Stimulated activated CD4-positive, alpha-beta T cell treated with anti-CD3 and anti-CD28 coated beads, Interleukin-4, amount 100 ng/mL, for 24 hours (primary cell): ENCODE measurements at places on chromosomes 12 and 14.

DNA sequence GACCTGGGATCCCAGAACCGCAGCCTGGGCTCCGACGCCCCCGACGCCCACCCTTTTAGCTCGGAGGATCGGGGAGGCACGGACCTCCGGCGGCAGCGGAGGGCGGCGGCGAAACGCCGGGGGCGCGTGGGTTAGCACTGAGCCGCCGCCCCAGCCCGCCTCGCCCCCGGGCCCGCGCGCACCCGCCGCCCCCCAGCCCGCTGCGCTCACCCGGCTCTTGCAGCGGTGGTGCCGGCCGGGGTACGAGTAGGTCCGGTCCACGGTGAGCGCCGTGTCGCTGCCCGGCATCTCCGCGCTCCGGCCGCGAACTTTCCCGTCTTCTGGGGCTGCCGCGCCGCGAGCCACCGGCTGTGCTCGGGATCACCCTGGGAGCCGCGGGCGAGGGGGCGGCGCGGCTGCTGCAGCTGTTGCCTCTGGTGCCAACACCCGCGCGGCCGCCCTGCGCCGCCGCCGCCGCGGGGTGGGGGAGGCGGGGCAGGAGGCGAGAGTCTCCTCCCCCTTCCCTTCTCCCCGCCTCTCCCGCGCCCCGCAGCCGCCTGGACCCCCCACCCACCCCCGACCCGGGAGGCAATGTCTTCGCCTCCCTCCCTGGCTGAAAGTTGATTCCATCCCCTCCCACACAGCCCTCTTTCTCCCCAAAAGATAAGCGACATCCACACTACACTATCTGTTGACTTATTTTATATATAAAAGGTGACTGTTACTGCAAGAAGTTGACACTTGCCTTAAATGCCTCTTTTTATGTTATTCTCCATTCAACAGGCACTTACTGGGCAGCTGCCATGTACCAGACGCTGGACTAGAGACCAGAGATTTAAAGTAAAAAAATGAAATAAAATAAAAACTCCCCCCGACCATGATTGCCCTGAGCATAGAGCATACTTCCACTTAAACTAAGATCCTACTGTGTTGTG lies at the start of gene TMCC3:
Gene TMCC3 (minus strand): TSS at position 415 of the 914 bp plus-strand sequence. CDS start 127 bp downstream, at position 288.
- DNase-seq: peak; percentile 6

DNA sequence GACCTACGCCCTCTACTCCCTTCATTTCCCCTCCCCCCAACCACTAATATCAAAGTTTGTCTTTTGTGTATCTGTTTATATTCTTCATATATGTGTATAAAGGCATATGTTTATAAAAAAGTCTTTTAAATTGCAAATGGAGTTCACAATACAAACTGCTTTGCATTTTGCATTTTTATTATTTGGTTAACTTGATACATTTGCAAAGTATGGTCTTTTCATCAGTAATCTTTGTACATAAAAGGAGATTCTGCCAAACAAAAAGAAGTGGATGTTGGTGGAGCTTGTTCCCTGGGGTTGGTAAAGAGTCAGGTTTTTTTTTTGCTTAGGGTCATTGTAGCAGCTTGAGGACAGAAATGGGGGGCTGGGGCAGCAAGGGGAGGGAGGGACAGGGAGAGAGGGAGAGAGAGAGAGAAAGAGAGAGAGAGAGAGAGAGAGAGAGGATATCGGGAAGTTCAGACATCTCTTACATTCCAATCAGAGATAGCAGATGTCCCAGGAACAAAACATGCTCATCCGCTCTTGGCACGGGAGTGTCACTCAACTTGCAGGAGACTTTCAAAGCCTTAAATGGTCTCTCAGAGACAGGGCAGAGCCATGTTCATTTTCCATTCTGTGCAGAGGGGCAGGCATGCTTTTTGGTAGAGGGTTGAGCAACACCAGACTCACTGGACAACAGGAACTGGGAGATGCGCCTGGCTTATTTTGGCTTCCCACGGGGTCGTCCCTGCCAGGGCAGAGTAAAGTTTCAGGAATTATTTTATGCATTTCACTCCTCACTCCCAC lies 44.8 kb upstream of the TBX5 start:
- no peak for DNase-seq

DNA sequence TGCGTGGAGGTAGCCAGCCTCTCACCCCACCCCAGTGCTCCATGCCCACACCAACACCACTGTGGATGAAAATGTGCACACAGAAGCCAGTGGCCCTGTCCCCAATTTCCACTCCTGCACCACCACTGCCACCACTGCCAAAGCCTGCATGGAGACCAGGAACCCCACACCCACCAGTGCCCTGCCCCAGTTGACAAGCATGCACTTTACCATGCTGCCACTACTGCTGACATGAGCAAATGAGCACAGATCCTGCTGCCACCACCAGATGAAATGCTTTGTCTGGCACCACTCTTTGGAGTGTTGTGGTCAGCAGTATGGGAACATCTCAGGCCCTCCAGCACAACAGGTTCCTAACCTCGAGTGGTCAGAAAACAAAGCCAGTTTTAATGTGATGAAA lies 104.1 kb downstream of the ATXN7L3B start:
- no peak for DNase-seq

GRCh38 chr14:101402936-101403660 lies 158.2 kb upstream of the DIO3 start:
- no peak for DNase-seq
